ENCODE measurements at places on chromosomes 16 and 17. TPM values are rescaled to one million over a fixed set of nuclear protein-coding genes. Genes with fewer than 3 reads are reported as not detected.

GRCh38 chr17:65323049-65323448 is 185.9 kb downstream of the RGS9 start:
- DNase-seq = no peak

Gene FNDC8
- total RNA-seq = not detected

- DNase-seq = no peak
Measured at GRCh38 chr17:76351526-76352071, 2.1 kb downstream of the PRPSAP1 start.

- no peak for DNase-seq
Measured at GRCh38 chr16:81994485-81994884, 16.8 kb downstream of the SDR42E1 start.

DNA sequence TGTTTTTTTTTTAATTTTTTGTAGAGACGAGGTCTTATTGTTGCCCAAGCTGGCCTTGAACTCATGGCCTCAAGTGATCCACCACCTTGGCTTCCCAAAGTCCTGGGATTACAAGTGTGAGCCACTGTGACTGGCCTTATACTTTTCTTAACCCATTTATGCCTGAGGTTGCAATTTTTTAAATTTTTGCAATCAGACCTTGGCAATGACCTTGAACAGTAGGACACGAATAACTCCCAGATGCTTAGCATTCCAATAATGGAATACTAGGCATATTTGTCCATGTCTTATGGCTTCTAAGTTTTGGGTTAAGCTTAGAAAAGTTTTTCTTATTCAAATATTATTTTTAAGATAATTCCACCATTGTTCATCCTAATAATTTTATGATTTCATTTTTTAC is 28.3 kb upstream of the TMEM97 start:
- DNase-seq = no peak

DNA sequence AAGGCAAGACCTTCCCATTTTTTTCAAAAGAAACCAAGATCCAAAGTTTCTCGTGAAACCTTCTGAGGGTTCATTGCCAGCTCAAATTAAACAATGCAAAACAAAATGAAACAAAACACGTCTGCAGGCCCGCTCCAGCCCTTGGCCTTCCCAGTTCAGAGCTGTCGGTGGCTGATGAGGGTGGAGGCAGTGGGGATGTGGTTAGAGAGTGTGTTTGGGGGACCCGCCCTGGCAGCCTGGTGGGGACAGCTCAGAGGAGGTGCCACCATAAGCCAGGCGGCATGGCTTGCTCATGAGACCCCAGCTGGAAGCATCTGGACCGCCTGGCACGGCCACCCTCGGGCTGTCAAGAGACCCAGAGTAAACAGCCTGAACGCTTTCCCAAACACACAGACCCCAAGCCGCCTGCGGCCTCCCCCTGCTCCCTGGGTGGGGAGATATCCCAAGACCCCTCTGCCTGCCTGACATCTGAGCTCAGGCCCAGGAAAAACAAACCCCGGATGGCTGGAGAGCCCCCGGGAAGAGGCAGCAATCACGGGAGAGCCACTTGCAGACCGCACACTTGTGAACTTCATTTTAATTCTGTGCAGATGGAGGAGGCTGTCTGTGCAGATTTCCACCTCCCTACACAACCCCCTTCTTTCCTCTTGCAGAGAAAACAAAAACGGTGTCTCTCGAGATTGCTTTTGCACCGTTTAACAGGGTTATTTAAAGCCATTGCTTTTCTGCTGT is 35.4 kb upstream of the LITAF start:
- peak; percentile 60 for DNase-seq
